Naive B cell (primary cell): ENCODE measurements at places on chromosomes 6 and 20.

DNA sequence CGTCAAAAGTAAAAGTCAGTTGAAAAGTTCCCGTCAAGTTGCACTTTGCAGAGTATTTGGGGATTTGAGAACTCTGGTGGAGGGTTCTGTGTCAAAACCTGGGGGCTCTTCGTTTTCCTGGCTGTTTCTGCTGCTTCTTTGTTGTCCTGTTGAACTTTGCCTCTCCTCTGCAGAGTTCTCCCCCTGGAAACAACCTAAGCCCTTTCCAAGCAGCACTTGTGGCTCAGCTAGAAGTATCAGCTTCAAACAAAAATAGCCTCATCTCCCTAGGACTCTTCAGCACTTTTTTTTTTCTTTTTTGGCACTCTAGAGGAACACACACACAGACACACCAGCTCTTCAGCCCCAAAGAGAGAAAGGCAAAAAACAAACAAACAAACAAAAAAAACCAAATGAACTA lies at the start of gene TRDN:
Gene TRDN, minus strand, starts transcription at position 169 of the 400 bp plus-strand sequence. CDS start 175 bp downstream, outside the sequence.
- no peak for DNase-seq

DNA sequence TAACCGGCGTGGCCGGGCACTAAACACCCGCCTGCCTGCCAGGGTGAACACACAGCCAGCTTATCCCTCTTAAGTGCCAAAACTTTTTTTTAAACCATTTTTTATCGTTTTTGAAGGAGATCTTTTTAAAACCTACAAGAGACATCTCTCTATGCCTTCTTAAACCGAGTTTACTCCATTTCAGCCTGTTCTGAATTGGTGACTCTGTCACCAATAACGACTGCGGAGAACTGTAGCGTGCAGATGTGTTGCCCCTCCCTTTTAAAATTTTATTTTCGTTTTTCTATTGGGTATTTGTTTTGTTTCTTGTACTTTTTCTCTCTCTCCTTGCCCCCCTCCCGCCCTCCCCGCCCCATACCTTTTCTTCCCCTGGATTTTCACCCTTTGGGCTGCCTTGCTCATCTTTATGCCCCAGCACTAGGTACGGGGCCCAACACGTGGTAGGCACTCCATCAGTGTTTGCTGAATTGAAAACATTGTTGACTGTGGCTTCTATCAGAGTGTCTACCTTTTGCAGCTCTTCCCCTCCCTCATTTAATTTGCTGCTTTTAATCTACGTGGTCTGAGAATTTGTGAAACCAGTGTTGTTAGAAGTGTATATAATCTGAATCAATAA lies 1.5 kb downstream of the ZCCHC3 start:
- no peak for DNase-seq

DNA sequence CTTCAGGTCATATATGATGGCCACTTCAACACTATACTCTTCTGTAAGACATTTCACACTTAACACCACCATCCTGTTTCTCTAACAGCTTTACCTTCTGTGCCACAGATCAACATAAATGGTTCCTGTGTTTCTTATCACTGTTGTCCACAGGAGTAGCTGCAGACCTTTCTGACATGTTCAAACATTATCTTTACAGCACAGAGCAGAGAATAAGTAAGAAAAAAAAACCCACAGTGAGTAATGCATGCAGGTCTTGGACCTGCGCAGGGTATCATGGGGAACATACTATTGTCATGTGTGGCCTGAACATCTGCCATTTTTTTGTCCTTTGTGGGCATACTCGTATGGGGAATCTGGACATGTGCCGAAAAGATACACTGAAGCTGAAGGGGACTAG lies 161.9 kb downstream of the KIF16B start:
- no peak for DNase-seq

DNA sequence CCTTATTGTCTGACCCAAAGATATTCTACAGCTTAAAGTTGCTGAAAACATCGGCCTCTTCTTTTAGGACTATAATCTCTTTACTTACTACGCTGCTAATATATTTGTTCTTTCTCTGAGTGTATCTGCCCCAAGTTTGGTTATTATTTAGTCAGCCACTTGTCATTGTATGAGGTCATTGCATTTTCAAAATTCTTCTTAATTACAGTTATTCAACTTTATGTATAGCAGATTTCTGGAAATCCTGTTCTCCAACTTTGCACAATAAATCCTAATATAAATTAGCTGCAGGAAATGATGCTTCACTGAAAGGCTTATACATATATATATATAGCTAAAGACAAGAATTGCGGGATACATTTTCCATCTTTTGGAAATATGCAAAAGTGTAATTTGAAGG lies 88.5 kb upstream of the HIVEP1 start:
- no peak for DNase-seq

GRCh38 chr20:17747431-17747846 lies 47.7 kb downstream of the BANF2 start:
- no peak for DNase-seq

GRCh38 chr20:62183426-62184142 lies 756 bp downstream of the MTG2 start:
- DNase-seq: no peak

GRCh38 chr6:48512390-48512789 lies 401.4 kb upstream of the PTCHD4 start:
- DNase-seq: no peak

- no peak for DNase-seq
These were observed 14.5 kb downstream of the HECA start for GRCh38 chr6:139149383-139149782.

DNA sequence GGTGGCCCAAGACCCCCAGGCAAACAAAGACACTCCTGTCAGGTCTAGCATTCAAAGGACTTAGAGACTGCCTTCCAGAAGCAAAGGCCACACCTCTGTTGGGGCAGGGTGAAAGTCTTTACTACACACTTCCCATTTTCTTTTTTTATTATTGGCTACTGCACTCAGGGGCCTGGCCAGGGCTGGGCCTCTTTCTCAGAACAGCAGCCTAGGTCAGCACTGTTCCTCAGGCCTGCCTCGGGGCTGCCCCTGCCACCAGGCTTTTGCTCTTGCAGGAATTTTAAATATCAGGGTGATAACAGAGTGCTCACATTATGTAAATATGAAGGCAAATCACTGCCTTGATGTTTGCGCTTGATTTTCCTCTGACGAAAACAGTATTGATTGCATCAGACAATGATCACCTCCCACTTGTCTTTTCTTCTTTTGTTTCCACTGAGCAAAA lies 18.5 kb downstream of the GSTA4 start:
- DNase-seq: peak; percentile 37

- DNase-seq: no peak
These were observed 130.9 kb downstream of the SULF2 start for GRCh38 chr20:47654370-47654769.

- no peak for DNase-seq
These were observed 209.9 kb upstream of the PRND start for GRCh38 chr20:4511776-4512175.

- DNase-seq: no peak
These were observed 39.7 kb upstream of the LRFN2 start for GRCh38 chr6:40626886-40627285.

GRCh38 chr20:13265941-13266340 lies 44.9 kb downstream of the ISM1 start:
- no peak for DNase-seq

GRCh38 chr20:8912096-8912495 lies 156.8 kb upstream of the PLCB4 start:
- no peak for DNase-seq

DNA sequence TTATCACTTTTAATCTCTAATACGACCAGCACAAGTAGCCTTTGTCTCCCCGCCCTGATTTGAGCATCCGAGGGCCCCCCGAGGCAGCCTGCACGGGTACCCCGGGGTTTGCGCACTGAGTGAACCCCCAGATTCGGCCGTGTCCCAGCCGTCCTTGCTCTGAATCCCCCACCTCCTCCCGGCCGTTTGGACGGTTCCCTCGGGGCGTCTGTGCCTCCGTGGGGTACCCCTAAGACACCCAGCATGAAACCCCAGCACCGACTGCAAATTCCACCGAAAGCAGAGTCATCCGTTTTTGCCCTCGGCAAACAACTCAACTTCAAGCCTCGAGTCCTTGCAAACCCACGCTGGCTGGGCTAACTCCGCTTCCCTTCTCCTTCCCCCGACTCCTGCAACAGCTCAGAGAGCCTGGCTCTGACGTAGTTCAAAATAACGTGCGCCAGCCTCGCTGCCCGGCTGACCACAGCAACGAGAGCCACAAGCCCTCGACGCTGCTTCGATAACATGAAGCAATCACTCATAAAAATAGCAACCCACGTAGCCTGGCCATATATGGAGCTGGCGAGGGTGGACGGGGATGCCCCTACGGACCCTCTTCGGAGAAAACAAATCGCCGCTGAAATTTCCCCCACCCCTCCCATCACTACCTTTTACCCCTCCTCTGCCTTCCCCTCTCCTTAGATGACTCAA lies 764 bp upstream of the SNAP25 start:
- no peak for DNase-seq

DNA sequence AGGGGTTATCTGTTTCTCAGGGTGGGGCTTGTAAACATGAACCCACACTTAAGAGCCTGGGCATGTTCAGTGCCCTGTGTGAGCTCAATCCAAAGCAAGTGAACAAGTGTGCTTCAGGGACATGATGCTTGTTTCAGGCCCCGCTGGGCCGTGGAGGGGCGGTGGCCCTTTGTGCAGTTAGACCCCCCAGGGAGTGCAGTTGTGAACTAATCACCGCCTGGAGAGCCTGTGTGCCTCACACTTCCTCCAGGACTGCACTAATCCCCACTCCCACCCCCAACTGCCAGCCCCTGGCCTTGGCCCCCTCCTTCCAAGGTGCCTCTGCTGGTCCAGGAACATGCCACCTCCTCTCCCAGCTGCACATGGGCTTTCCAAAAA lies 58.1 kb downstream of the RREB1 start:
- no peak for DNase-seq

DNA sequence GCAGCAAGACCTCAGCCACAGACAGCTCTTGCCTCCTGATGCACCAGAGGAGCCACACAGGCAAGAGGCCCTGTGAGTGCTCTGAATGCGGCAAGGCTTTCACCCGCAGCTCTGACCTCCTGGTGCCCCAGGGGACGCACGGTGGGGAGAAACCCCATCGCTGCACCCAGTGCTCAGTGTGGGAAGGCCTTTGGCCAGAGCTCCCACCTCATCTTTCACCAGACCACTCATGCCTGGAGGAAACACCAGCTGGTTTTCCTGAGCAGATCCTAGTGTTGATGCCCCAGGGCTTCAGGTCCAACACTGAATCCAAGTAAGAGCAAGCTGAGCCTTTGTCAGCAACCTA lies 37.0 kb upstream of the XRN2 start:
- no peak for DNase-seq

GRCh38 chr6:135869857-135870256 lies 18.4 kb downstream of the PDE7B start:
- DNase-seq: no peak

DNA sequence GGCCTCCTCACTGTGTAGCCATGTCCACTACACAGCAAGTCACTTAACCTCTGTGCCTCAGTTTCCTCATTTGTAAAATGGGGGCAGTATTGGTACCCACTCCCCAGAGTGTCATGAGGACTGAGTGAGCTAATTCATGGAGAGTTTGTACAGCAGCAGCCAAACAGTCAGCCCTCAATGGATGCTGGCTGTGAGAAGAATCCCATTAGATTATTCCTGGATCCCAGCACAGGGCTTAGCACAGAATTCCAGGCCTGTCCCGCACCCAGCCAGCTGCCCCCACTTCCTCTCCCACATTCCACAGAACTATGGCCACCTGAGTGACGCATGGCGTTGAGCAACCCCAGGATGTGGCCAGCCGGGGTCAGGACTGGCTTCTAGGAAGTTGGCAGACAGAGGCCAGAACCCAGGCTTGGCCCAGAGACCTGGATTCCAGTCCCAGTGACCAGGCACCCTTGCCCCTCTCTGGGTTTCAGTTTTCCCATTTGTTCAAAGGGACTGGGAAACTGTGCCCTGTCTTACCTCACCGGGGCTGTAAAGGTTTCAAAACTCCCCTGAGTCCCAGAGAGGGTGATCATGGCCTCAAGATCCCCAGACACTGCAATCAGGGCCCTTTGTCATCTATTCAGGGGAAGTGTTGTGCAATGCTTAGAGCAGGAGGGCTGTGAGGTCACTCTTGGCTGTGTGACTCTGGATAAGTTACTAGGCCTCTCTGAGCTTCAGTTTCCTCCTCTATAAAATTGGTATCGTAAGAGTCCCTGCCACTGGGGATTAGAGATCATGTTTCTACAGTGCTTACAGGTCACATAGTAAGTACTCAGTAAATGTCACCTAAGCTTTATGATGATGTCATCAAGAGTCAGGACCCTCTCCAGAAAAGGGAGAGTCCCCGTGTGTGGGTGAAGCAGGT lies 3.0 kb upstream of the TGM2 start:
- no peak for DNase-seq

DNA sequence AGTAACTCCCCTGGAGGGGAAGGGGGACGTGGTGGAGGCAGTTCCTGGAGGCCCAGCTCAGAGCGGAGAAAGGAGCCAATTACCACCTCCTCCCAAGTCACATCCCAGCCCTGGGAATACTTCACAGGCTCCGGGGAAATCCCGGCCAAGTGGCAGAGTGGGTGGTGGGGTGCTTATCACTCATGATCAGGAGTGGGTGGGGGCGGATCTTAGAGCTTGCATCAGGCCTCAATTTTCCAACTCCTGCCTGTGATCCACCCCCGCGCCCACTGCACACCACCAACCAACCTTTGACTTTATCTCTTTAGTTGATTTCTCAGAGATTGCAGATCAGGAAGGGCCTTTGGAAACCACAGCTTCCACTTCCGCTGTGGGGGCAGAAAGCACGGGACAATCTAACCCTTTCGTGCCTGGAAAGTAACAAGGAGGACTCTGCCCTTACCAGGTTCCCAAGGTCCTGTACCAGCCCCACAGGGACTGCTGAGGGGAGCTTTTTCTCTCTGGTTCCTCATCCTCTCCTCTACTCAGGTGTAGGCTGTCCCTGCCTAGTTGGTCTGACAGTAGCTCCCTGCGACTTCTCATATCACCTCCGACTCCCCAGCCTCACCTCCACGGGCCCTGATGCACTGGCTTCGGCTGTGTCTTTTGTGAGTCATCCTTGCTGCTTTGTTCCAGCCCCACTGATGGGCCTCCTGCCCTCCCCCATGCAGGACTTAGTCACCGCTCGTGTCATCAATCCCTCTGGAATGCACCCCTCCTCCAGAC lies 24.9 kb upstream of the IER3 start:
- no peak for DNase-seq

GRCh38 chr6:109295774-109296156 lies 86.5 kb downstream of the CD164 start:
- DNase-seq: no peak

GRCh38 chr6:144326393-144326792 lies 41.3 kb downstream of the UTRN start:
- DNase-seq: no peak

DNA sequence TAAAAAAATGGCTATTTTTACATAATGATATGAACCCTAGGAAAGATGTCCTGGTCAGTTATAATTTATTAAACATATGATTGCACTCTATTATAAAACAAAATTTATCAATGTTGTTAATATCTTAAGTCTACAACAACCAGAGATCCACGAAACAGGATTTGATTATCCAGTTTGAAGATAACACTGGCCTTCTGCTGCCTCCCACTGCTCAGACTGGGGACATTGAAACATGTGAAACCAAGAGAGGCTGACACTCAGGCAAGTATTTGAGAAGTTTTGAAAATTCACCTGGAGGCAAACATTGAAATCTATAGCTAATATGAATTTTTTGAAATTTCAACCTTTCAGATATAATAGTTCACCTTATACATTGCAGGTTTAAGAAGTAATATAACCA lies 219.3 kb upstream of the HSF2 start:
- DNase-seq: no peak

GRCh38 chr6:117448732-117449485 lies 23.2 kb upstream of the ROS1 start:
- DNase-seq: no peak
